ENCODE measurements at places on chromosomes 4 and X.

GRCh38 chr4:67603310-67604028 lies 44.9 kb downstream of the STAP1 start:
- no peak for DNase-seq

GRCh38 chr4:158667651-158668198 lies 4.0 kb downstream of the C4orf46 start:
- DNase-seq, result no peak

DNA sequence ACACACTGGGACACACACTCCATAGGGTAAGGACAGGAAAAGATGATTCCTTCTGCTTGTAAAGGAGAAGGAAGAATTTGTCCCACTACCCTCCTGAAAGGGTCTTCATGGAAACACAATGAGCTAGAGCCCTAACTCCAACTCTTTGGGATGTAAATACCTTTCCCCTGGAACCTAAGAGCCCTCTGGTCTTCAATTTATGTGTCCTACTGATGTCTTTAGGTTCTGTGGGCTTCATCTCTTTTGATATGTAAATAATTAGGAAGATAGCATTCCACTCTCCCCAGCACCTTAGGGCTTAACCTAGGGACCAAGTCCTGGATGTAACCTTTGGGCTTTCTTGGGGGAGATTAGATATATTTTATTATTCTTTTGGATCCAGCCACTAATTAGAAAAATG lies 38.3 kb downstream of the PF4 start:
- no peak for DNase-seq

DNA sequence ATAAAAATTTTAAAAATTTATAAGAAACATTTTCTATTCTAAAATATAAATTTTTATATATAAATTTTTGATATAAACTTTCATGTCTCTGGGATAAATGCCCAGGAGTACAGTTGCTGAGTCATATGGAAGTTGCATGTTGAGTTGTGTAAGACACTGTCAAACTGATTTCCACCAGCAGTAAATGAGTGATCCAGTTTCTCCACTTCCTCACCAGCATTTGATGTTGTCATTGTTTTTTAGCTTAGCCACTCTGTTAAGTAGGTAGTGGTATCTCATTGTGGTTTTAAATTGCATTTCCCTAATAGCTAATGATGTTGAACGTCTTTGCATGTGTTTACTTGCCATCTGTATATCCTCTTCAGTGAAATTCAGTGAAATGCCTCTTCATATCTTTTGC lies 66.5 kb downstream of the MAMLD1 start:
- DNase-seq, result no peak

DNA sequence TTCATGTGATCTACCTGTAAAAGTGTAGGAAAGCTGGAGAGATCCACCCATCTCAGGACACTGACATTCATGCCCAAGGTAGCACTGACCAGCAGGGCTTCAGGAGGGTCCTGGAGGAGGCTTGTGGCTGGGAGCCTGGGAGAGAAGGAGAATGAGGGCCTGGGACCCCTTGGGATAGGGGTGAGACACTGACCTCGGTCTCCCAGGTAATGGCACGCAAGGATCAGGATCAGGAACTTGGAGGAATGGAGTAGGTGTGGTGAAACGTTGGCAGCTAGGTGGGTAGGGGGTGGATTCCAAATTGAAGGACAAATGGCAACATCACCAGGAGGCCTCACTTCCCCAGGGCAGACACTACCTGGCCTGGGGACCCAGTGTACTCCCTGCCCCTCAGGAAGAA lies 12.4 kb upstream of the RGS12 start:
- no peak for DNase-seq

DNA sequence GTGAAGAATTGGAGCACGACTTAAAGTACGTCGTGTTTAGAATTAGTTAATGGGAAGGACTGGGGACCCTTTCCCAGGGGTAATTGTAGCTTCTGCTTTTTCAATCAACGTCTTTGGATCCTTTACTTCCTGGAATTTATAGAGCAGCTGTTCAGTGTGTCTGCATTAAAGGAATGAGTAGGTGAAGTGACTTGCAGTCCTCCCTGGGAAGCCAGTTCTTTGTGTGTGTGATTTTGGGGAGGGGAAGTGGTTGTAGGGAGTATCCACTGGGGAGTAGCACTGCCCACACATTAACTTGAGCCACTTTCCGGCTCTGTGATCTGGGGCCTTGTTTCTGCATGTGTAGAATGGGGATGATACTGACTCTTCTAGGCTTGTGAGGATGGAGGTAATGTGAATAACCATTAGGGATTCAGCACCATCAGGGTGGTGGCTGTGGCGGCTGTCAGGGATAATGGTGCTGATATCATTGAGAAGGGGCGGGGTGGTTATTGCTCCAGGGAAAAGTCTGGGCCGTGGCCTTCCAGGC lies 54.7 kb downstream of the TMEM131L start:
- no peak for DNase-seq

- no peak for DNase-seq
Measured at GRCh38 chr4:168907119-168907698, 102.8 kb downstream of the CBR4 start.

GRCh38 chrX:114178126-114178525 lies 405.8 kb upstream of the HTR2C start:
- DNase-seq, result no peak
